ENCODE measurements at places on chromosomes 4 and X.

DNA sequence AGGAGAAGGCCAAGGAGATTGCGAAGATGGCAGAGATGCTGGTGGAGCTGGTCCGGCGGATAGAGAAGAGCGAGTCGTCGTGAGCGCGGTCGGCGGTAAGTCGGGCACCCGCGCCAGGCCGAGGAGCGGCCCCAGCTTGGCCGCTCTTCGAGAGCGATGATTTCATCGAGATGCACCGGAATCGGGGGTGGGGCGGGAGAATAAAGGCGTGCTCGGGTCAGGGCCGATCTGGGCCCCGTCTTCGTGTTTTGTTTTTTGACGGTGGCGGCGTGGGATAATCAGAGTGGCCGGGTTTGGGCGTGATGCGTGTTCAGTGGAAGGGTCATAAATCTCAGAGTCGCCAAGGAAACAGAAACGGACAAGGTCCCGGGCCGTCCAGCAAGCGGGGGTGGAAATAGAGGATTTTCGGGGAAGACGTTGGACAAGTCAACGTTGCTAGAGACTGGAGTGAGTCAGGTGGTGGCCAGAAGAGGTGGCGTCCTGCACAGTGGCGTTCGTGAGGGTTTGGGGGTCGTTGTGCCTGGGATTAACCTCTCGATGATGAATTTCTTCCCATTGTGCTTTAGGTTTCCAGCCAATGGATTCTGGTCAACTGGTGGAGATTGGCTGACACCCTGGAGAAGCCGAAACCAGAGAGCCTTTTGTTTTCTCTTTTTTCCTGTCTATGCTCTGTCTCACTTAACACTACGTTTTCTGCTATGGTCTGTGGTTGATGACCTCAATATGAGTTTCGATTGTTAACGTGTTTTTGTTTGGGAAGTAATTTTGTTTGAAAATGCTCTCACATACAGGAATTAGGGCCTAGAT, 882 bp downstream of the MRFAP1 start:
- peak; percentile 79 for DNase-seq

GRCh38 chrX:103311399-103311780, 600 bp upstream of the BEX2 start:
- DNase-seq = no peak

DNA sequence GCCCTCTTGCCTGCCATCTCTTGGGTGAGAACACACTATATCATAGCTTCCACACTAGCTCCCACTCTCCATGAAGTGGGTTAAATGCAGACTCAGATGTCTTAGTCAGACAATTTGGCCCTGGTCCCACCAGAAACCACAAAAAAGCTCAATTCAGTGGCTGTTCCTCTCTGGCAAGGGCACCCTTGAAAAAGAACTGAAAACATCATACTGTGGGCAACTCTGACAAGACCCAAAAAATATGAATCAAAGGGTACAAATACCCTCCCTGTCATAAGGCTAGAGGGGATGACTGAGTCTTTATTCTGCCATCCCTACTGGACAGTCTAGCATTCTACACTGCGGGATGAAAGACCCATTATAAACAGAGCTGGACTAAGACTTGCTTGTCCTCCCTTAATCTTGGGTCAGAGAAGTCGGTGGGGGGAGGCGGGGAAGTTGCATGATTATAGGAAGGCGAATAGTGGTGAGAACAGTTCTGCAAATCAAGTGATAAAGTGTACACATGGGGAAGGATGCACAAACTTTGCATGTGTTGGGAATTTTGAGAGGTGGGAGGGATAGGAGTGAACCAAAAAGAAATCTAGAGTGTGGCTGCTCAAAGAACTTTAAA, 172.1 kb downstream of the OPHN1 start:
- DNase-seq = no peak

GRCh38 chr4:118120120-118120760, 86.0 kb downstream of the NDST3 start:
- no peak for DNase-seq

- DNase-seq = no peak
Observed at GRCh38 chr4:141658309-141658708, 21.9 kb downstream of the IL15 start.

GRCh38 chrX:120136128-120136527, 20.4 kb upstream of the RHOXF1 start:
- DNase-seq = no peak

GRCh38 chr4:17126321-17126966, 228.0 kb upstream of the LDB2 start:
- DNase-seq = no peak

DNA sequence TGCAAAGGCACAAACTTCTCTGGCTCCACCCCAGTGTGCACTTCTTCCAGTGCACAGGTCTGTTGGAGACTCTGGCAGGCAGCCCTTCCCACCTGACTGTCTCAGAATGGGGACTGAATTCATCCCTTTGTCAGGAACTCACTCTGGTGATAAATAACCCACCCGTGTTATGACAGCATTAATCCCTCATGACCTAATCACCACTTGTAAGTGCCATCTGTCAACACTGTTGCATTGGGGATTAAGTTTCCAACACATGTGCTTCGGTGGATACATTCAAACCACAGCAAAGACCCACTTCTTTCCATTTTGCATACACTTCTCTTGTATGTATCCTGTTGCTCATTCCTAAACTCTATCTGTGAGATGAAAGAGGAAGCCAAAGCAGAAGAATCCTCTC, 1002.9 kb upstream of the IGFBP7 start:
- DNase-seq = no peak

DNA sequence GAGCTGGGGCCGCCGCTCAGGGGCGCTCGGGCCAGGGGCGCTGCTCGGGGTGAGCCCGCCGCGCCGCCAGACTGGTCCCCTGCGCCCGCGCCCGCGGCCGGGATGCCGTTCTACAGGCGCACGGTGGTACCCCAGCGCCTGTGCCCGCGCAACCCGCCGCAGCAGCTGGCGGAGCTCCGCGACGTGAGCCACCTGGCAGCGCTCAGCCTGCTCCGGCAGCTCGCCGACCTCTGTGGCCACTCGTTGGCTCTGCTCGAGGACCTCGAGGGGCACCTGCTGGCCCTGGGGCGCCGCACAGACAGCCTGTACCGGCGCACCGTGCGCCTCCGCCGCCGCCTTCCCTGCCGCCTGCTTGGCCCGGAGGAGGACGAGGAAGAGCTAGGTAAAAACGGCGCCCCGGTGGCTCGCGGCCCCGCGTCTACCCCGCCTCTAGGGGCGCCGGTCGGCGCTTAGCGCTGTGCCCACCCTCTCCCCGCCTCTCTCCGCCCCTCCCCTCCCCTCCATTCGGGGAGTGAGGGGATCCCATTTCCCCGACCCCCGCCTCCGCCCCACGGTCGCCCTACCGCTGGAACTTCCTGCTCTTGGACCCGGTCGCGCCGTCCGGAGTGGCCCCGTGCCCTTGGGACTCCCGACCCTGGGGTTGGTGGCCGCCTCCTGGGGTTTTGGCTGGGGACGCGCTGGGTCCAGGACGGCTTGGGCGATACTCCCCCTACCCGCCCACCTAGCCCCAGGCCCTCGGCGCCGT, 513 bp downstream of the NHSL2 start:
- DNase-seq = peak; percentile 60

GRCh38 chr4:153176938-153177337, 27.3 kb upstream of the TRIM2 start:
- DNase-seq = no peak

GRCh38 chr4:11424000-11424399, 4.7 kb downstream of the HS3ST1 start:
- no peak for DNase-seq

GRCh38 chrX:138890491-138890890, 179.0 kb upstream of the FGF13 start:
- DNase-seq = no peak

DNA sequence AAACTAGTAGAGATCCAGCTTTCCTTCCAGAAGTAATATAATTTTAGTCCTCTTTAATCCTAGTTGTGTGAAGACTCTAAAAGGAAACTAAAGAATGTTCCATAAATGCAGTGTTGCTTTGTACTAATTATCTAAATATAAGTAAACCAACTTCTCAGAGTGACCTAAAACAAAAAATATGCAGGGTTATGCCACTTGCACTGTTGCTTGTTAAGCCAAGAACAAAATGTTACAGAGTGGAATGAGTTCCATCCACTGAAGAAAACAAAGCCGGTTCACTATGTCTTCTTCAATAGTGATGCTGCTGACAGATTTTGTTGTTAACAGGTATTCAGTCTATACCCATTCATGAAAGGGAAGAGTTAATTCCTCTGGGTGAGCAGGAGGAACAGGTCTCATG, 252.0 kb upstream of the DIAPH2 start:
- no peak for DNase-seq

- peak; percentile 84 for DNase-seq
Observed at GRCh38 chr4:174283507-174284471, at the start of the genes CEP44 and FBXO8. TSS of gene CEP44 (plus strand) at chr4:174283911. CDS start at chr4:174299122, 15,211 bp downstream. TSS of gene FBXO8 (minus strand) at chr4:174283667. CDS start at chr4:174263092, 20,575 bp downstream.

DNA sequence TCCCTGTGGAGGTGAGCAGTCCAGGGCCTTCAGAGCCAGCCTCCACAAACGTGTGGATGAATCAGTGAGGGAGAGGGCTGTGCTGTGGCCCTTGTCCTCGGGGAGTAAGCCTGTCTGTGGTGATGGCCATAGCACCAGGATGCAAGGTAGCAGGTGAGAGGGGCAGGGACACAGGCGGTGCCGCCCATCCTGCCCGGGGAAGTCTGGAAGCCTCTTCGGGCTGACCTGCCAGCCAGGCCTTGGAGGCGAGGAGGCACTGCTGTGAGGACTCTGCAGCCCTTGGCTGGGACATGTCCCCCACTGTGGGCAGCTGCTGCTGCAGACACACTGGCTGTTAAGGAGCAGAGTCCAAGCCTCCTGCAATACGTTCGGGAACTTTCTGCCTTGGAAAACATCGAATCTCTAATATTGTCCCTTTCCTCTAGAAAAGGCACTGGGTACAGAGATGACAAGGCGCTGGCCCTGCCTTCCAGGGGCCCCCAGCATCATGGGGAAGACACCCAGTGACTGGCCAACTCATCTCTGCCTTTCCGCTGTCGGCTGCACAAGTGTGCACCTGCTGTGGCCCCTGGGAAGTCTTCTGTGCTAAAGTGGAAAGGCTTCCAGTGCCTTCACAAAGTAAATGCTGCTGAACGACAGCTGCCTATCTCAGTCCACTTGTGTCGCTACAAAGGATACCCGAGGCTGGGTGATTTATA, 101.4 kb downstream of the ADRA2C start:
- DNase-seq = no peak

DNA sequence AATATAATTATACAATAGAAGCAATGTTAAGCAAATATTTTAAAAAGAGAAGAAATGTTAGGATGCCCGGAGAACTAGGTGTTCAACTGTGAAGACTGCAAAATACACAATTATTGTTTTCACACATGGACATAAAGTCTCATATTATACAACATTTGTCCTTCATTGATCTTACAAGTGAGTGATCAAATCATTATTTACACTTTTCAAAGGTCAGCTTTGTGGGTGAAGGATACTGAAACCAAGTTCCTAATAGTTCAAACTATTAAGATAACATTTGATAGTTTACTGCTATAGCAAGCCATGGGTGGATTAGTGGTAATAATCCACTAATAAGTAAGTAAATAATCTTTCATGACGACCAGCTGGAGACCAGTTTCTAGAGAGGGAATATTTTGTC, 23.3 kb downstream of the CTSO start:
- no peak for DNase-seq

DNA sequence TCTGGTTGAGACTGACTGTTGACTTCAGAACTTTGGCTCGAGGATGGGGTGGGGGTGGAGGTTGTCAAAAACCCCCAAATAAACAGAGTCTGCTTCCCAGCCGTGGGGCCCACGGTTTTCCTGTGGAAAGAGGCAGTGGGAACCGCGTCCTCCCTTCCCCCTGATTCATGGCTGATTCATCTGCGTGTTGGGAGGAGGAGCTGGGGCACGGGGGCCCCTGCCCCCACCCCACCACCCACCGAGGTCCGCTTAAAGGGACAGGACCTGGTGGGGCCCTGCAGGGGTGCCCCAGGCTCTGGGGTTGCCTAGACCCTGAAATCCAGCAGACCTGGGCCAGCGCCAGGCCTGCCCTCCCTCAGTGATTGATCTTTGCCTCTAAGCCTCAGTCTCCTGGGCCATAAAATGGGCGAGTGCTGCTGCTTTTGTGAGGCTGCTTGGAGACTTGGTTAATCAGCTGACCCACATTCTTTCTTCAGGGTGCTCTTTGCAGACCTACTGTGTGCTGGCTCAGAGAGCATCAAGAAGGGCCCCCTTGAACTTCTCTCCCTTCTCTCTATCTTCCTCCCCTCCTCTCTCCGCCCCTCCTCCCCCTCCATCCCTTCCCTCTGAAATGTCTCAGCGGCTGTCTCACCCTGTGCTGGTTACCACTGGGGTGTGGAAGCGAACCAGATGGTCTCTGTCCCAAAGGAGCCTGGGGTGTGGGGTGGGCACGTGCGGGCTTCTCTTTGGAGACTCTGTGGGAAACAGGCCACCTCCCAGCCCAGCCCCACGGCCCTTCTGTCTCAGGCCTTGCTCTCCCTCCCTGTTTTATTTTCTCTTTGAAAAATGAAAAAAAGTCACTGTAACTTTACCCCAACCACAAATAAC, 9.1 kb downstream of the HTRA3 start:
- DNase-seq = no peak

DNA sequence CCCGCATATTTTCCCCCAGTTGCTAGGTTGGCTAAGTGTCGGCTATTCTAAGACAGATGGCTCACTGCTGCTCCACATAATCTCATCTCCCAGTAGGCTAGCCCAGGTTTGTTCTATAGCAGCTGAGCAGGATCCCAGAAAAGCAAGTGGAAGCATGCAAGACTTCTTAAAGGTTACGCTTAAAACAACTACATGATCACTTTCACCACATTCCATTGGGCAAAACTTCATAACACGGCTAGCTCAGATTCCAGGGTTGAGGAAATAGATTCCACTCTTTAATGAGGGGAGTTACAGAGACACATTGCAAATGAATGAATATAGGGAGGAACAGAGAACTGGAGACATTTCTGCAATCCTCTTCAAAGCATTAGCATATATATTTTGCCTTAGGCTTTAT, 12.9 kb upstream of the RAB33B start:
- no peak for DNase-seq

DNA sequence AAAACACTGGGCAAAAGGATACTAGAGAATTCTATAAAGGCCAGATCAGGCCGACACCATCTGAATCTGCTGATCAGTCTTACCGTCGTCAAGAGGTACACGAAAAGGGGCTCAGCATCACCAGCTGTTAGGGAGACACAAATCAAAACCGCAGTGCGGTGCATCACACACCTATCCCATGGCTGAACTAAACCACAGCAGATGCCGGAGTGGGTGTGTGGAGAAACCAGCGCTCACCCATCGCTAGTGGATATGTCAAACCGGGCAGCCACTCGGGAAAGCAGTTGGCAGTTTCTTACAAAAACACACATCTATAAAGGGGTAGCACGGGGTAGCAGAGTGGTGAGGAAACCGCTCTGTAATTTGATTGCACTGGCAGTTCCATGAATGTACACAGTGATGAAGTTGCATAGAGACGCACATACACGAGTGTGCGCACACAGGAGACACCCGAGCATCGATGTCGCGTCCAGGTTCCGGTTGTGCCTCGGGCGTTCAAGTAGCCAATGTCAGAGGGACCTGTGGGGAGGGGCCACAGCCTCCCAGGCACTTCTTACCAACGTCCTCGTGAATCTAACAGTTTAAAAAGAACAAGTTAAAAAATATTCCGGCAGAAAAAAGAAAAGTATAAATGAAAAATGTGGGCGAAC, 23.1 kb upstream of the CCNQ start:
- DNase-seq = no peak

DNA sequence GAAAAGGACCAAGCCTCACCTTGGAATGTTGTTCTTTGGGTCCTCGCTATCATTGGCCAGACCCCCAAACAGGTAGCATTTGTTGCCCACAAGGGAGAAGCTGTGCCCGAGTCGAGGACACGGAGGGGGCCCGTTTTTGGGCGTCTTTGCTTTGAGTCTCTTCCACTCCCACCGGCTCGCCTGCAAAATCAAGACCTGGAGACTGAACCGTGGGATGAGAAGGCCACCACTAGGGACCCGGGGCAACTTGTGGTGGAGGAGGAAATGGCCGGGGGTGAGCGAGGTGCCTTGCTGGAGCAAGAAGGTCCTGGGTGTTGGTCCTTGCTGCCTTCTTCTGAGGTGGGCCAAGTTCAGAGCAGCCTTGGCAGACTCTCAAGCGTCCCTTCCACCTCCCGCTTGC, 7.5 kb downstream of the HCFC1 start:
- no peak for DNase-seq
